ENCODE measurements at places on chromosomes 2 and 18.
A peak's percentile ranks its signal among the peaks of the same experiment; 100 is the strongest.

DNA sequence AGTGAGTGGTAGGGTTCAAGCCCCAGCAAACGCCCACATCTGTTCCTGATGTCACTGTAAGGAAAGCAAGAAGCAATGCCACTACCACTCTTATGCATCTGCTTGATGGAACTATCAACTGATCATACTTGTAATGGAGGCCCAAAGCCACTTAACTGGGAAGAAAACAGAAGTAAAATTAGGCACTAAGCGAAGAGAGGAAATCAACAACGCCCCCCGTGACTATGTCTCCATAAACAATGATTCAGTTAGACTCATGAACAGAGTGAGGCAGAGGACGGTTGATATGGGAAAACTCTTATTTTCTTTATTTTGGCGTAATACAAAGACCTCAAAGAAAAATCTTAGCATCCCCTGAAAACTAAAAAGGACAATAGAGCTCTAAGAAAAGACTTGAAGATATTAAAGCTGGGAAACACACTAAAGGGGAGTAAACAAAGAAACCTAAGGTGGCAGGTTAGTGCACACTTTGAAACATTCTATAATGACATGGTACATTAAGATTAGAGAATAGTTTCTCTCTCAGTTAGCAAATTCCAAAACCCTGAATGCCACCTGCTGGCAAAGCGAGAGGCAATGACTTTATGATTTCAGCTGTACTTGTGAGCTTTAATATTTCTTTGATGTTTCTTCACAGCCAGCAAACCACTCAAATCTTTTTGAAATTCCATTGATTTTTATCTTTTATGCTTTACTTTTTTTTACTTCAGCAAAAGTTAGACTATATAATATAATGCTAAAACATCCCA, 86.5 kb downstream of the LRP2 start:
- DNase-seq: no peak

- DNase-seq: peak; percentile 36
These were observed 19.6 kb downstream of the EHBP1 start for GRCh38 chr2:62724886-62725711.

GRCh38 chr18:3117493-3118192, 102.1 kb downstream of the MYOM1 start:
- no peak for DNase-seq

- DNase-seq: no peak
These were observed 777.6 kb upstream of the SOX11 start for GRCh38 chr2:4914551-4914950.

DNA sequence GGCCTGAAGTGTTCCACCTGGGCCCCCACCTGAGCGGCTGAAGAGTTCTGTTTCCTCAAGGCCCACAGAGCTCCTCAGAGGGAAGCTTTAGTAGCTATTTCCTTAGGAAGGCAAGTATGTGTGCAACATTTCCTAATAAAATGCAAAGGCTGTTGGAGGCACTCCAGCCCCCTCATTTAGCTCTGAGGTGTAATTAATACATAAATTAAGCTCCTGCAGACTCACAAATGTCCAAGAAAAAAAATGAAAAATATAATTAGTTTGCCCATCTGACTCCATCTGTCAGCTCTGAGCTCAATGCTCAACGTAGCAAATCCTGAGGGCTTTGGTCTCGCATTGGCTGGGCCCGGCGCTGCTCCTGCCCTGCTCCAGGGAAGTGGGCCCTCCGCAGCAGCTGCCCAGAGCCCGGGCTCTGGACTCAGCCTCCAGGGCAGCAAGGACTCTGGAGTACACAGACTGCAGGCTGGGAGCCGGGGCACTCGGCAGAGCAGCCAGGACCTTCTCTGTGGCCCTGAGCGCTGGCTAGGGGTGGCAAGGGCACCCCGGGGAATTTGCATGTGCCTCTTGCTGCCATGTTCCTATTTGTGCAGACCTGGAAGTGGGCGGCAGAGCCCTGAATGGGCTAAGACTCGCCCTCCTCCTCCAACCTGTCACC, 23.4 kb upstream of the C1QL2 start:
- DNase-seq: no peak

GRCh38 chr18:55732227-55733106, 144.5 kb upstream of the TCF4 start:
- no peak for DNase-seq

- DNase-seq: no peak
These were observed 19.9 kb downstream of the SH2D6 start for GRCh38 chr2:85438201-85439024.

DNA sequence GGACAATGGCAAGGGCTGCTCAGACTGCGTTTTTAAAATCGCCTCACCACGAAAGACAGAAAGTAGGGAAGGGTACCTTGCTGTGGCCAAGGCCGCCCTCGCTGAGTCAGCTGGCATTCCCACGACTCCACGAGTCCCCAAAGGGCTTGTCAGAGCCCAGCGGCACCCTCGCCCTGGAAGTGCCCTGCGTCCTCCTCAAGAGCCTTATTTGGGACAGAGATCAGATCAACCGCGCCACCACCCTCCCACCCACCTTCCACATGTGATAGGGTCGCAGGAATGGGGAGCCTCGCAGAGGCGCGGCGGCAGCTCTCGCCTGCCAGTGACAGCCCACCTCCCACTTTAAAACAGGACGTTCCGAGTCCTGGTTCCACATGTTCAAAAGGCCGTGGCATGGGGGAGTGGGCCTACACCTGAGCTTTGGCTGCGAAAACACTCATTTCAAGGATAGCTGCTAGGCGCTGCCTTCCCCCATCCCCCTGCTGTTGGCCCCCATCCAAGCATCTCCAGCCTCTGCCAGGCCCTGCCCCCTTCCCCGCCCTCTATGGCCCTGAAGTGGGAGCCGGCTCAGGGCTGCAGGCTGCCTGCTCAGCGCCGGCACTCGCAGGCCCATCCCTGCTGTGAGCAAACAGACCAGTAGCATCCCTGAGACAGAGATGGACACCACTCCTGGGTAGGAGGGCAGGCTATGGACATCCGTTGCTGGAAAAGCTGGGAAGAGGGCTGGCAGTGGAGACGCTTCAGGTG, 38.1 kb upstream of the ARHGEF4 start:
- DNase-seq: no peak

GRCh38 chr2:107473150-107473549, 353.5 kb upstream of the RGPD4 start:
- no peak for DNase-seq

- DNase-seq: no peak
These were observed 68.3 kb downstream of the KCNF1 start for GRCh38 chr2:10980071-10980470.

- DNase-seq: no peak
These were observed 175.3 kb upstream of the TCF4 start for GRCh38 chr18:55763298-55763697.

- no peak for DNase-seq
These were observed 365 bp downstream of the NDUFB3 start for GRCh38 chr2:201072201-201072530.

GRCh38 chr2:152307863-152308262, 27.1 kb upstream of the FMNL2 start:
- no peak for DNase-seq

GRCh38 chr18:24089076-24089475, 49.8 kb upstream of the CABYR start:
- DNase-seq: no peak

GRCh38 chr2:152577579-152577978, 139.7 kb downstream of the PRPF40A start:
- no peak for DNase-seq

DNA sequence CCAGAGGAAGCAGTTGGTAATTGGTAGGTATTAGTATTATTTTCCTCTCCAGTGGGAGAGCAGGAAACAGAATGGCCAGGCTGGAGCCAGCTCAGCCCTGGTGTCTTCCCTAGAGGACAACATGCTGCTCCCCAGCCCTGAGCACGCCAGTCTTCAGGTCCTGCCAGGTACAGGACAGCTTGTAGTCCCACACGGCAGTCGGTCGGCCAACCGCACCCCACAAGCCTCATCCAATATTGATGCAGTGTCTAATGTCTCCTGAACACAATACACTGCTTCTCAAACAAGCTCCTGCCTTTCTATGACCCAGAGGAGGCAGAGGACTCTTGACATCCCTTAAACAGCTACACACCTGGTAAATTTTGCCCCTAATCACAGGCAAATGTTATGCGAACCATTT, 71.0 kb upstream of the PPP1CB start:
- DNase-seq: no peak

DNA sequence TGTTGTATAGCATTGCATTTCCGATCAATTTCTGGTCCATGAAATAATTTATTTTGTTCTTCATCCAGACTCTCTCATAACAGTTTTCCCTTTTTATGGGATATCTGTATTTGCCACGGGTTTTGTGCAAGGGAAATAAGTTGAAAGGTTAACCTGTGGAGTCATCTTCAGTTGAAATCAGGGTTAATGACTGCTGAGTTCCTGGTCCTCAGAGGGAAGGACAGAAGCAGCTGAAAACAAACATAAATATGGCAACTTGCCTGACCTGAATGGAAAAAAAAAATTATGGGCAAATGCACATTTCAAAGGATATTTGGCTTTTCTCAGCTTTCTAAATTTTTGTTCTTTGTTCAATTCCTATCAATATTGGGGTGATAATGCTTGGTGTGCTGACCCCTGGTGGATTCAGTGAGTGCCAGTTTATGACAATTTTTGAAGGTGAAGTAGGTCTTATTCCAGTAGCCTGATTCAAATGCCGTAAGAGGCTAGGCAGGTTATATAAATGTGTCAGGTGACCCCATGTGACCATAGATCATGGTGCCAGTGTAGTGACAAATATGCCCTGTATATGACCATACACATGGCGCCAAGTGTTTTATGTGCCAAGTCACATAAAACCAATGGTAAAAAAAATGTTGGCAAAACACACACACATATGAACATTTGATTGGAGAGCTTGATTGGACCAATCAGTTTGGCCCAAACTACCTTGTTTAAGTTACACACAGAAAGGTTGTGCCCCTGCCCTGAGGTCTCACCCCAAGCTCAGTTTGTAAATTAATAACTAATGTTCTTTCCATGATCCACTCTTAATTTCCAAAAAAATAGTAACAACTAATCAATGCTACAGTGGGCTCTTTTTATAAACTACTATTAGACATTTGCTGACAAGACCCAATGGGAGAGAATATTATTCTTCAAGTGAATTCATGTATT, 47.6 kb upstream of the FAM124B start:
- peak; percentile 21 for DNase-seq

GRCh38 chr2:53104263-53104662, 663.3 kb upstream of the CHAC2 start:
- no peak for DNase-seq

DNA sequence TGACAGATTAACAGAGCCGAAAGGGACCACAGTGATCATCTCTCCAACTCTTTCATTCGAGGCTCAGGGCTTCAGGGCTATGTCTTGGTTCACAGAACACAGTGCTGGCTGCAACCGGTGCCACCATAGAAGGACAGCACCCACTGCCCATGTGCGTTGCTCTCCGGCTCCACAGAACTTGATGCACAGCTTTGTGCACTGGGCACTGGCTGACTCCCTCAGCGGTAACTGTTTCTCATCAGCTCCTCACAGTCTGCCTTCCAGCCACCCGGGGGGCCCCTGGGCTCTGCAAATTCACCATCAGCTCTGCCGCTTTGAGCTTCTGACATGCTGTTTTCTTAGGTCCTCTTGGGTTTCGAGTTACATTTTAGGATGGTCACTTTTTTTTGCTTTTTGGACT, 124.3 kb upstream of the RAB12 start:
- DNase-seq: no peak

- DNase-seq: no peak
These were observed 251.3 kb downstream of the HDAC4 start for GRCh38 chr2:239149501-239149900.

- DNase-seq: no peak
These were observed 44.5 kb downstream of the METTL8 start for GRCh38 chr2:171389325-171389724.

- DNase-seq: no peak
These were observed 390.6 kb downstream of the ERBB4 start for GRCh38 chr2:212147921-212148513.

DNA sequence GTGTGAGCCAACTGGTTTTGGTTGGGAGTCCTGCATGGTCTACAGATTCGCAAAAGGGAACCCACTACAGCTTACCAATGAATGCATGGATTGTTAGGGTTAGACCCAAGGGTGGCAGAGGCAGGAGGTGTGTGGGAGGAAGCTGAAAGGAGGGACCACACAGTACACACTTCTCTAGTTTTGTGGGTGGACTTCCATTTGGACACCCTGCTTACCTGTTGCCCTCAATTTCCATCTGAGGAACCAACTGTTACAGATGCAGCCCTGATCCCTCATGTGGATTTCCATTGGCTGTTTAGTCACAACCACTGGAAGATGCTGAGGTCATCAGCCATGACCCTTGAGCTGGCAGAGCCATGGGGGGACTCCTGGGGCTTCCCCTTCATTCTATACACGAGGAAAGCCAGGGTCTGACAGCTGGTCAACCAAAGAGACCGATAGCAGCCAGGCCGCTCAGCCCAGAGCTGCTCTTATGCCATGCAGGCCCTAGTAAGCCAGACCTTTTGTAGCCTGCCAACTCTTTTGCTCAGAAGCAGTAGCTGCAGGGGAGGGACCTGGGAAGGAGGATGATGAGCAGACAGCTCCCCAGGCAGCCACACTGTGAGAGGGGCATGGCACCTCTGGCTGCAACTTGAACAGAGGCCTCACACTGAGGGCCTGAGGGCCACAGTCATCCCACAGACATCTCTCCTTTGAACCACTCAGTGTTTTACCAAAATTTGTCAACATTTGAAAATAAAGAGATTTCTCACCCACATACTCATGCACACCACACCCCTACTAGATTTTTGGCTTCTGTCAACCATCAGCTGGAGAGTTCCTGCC, 162.1 kb downstream of the SETBP1 start:
- DNase-seq: no peak

DNA sequence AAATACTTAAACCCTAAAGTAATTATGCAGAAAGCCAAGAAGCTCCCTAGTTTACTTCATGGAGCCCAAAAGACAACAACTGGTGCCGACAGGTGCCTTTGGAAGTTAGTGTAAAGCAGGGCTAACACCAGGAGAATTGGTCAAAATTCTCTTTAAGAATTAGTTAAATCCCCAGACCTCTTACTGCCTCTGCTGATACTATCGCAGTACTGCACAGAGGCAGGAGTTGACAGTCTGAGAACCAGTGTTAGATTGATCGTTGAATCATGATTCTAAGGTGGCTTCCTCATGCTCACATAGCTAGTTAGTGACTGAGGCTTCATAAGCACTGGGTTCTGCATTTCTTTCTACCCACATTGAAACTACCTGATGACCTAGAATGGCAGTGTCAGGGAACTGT, 445.0 kb downstream of the XIRP2 start:
- no peak for DNase-seq

GRCh38 chr2:190540048-190540447, 5.5 kb upstream of the NEMP2 start:
- no peak for DNase-seq

DNA sequence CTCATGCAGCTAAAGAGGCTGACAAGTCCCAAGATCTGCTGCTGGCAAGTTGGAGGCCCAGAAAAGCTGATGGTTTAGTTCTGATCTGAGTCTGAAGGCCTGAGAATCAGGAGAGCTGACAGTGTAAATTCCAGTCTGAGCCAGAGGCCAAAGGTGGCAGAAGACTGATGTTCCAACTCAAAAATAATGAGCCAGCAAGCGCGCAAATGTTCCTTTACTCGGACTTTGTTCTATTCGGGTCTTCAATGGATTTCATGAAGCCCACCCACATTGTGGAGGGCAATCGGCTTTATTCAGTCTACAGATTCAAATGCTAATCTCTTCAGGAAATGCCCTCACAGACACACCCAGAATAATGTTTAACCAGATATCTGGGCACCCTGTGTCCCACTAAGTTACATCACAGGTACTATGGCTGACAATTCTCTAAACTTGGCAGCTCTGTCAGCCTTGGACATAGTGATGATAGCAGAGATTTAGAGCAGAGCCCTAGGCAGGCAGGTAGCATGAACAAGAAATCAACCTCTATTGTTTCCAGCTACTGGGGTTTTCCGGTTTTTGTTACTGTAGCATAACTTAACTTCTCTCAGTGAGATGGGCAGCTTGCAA, 318.5 kb downstream of the HRH4 start:
- DNase-seq: no peak
